Panc1 (cell line): ENCODE measurements at places on chromosomes 4 and X.

- DNase-seq: peak; percentile 42
These were observed 15.6 kb upstream of the BBS12 start for GRCh38 chr4:122716825-122717448.

GRCh38 chr4:17934286-17934685 lies 87.3 kb downstream of the LCORL start:
- DNase-seq: no peak

DNA sequence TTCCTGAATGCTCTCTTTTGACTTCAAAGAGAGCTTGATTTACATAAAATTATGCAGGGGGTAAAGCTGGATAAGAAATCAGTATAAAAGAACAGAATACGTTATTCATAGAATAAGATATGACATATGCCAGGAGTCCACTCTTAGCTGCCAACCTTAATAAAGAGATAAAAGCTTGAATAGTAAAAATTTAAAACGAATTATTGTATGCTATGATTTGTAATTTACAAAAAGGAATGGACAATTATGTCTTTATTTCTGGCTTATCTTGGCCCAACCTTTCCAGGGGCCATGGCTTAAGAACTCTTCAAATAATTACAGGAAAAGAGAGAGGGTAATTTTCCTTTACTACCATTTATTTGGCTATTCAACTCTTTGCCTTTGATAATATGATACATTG lies 192.2 kb upstream of the ITM2A start:
- no peak for DNase-seq

DNA sequence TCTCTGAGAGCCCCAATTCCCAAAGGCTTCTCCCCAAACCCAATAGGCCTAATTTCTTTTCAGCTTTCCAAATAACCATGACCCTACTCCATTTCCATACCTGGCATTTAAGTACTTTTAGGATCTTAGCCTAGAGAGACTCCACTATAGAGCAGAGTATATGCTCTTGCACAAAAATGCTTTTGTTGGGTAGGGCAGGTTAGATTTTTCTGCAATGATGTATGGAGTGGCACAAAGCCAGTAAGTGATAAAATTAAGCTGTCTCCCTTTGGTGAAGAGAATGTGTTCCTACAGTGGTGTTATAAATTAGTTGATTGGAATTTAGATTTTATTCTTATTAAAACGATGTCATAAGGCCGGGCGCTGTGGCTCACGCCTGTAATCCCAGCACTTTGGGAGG lies 124.9 kb downstream of the INPP4B start:
- no peak for DNase-seq

- no peak for DNase-seq
These were observed 75.4 kb downstream of the ZAR1 start for GRCh38 chr4:48565362-48566033.

DNA sequence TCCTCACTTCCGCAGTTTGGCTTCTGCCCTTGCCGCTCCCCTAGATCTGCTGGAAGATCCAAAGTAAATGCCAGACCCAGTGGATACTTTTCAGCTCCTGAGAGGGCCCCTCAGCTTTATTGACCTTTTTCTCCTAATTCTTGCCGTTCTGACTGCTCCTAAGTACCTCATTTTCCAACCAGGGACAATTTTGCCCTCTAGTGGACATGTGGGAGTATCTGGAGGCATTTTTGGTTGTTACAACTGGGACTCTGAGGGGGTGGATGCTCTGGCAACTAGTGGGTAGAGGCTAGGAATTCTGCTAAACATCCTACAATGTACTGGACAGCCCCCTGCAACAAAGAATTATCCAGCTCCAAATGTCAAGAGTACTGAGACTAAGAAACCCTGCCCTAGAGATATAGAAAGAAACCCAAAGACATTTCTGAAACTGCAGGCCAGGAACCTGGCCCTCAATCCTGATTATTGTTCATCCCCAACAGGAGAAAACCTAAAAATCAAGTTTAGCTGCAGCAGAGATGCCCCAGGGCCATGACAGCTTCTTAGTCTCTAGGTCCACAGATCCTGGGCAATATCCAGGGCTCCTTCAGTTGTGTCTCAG lies 3.4 kb downstream of the TEX13B start:
- DNase-seq: no peak

DNA sequence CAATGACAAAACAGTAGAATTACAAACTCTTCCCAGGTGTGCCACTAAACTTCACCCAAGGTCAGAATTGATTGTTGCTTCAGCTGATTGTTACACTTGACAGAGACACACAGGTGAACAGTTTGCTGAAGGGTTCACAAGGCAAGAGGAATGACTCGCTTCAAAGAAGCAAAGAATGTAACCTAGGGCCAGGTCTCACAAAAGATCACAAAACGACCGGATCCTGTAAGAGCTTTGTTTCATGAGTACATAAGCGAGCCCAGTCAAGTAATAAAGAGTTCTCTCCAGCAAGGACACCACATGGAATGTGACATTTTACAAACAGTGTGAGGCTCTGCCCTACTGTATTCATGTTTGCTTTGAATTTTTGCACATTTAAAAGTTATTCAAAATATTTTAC lies 9.1 kb downstream of the LNX1 start:
- no peak for DNase-seq

DNA sequence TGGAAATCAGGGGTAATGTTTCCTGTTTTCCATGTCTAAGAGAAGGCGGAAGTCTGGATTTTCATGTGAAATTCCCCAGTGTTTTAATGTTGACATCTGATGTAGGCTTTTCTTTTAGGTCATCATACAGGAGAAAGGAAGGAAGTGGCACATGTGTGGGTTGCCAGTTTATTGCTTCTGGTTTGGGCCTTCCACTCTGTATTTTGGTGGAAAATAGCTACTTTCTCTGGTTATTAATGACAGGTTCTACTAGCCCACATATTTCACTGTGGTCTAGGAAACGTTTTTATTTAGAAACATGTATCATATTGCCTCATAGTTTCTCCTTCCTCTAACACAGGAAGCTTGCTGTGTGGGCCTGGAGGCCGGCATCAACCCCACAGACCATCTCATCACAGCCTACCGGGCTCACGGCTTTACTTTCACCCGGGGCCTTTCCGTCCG lies 7.2 kb downstream of the PDHA1 start:
- no peak for DNase-seq

- DNase-seq: no peak
These were observed 346.1 kb downstream of the GBA3 start for GRCh38 chr4:23038626-23039491.

DNA sequence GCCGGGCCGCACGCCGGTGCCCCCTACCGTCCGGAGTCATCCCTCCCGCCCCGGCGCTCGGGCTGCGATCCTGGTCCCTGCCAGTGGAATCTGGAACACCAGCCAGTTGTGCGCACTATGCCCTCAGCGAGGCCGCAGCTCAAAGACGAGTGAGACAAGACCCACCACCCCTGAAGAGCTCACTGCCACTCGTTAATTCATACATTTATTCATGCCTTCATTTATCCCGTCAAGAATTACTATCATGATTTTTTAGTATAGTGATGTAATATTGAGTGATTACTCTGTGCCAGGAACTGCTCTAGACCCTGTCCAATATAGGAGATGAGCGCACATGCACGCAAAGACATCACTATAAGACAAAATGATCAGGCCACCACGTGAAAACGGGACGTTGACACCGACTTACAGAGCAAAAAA lies 247 bp upstream of the PPA2 start:
- DNase-seq: no peak

GRCh38 chr4:14361084-14361483 lies 641.2 kb upstream of the CPEB2 start:
- no peak for DNase-seq
